WTC11 (cell line): ENCODE measurements at places on chromosomes 3 and 15.

- DNase-seq, result no peak
These were observed 640.4 kb upstream of the ARPP21 start for GRCh38 chr3:34998902-34999301.

- DNase-seq, result no peak
These were observed 28.1 kb upstream of the KLHL6 start for GRCh38 chr3:183583331-183584245.

DNA sequence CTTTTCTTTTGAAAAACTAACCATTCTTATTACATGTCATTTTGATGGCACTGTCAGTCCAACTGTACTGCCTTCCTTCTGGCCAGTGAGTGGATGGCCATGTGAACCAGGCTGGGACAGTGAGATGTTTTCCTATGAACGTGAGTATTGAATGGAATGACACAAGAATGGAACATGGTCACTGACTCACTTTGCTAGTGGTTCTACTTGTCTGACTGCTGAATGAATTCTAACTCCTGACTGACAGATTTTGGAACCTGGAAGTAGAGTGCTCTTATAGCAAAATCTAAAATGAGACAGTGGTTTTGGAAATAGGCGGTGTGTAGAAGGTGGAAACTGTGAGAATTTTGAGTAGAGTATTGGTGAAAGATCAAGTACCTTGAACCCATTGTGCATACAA, 606.9 kb upstream of the KCNMB2 start:
- DNase-seq, result no peak

- no peak for DNase-seq
These were observed 46.9 kb upstream of the COL6A6 start for GRCh38 chr3:130470126-130470525.

DNA sequence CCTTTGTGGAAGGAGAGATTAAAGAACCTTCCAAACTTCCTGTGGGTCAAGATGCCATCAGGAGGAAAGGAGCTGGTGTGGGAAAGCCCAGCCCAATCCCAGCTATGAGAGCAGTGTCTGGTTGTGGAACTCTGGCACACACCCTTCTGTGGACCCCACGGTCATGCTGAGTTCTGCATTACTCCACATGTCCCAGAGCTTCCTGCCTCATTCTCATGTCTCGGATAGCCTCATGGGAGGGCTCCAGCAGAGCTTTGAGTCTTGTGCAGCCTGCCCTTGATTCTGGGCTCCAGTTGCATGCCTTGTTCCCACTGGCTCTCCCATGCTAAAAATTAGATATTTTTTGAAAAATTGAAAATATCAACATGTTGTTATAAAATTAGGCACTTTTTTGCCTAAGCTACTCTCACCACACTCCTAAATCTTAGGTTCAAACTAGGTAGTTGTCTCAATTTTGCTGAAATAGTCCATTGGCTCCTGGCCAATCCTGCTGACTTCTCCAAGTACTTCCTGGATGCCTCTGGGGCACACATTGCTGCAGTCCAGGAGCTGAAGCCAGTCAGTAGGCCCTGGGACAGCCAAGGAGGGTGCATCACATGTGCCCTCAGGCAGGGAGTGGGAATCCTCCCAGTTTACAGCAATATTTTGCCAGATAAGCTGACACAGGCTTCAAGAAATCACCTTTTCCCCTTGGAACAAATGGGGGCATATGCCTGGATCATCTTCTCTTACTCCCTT, 144.3 kb downstream of the EEFSEC start:
- DNase-seq, result no peak

GRCh38 chr15:44066211-44066827, 128.8 kb downstream of the FRMD5 start:
- peak; percentile 63 for DNase-seq

GRCh38 chr15:89888214-89888804, 5.5 kb downstream of the AP3S2 start:
- DNase-seq, result no peak

DNA sequence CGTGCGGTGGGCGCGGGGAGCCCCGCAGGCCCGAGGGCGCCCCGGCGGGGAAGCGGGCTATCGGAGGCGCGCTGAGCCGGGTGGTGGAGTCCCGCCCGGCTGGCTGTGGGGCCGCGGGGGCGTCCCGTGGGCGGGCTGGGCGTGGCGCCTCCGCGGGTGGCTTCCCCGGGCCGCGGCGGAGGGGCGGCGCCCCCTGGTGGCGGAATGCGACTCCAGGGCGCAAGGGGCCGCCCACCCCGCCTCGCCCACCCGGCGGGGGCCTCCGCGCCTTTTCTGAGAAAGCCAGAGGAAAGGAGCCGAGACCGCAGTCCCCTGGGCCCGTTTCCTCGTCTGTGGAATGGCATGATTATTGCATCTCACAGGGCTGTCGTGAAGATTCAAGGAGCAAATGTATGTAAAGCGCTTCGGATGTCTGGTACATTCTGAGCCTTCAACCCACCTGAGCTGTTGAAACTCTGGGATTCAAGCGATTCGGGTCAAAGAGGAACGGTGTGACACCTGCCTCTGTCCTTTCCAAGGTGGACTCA, 31.9 kb upstream of the RAB6B start:
- peak; percentile 53 for DNase-seq

DNA sequence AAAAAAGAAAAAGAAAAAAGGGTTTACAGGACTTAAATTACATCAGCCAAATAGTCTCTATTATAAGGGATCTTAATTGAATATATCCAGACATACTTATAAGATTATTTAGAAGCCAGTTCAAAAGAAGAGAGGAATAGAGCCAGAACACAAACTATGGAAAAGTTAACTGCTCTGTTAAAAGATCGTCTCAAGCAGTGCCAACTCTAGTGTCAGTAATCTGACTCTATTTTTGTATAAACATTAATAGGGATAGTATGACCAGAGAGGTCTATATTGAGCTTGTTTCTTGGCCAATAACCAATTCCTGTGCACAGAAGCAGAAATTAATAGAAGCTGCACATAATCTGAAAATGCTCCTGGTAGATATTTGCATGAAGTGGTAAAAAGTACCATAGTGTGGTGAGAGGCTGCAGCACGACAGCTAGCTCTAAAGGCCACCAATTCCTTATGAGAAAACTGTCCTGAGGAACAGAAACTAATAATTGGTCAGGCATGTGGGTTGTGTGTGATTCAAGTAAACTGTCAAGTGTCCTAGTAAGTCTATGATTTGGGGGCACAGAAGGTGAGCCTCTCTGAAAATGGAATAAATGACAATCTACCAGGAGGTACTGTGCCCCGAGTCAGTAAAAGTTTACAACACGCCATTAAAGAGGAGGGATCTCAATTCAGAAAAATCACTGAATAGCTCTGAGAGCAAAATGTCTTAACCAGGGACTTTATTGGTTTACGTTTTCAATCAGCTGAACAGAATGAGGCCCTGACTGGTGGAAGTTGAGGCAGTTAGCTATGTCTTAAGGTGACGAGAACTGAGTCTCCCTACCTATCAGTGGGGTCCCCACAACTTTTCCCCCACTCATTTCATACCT, 51.5 kb upstream of the NANOGP8 start:
- DNase-seq, result no peak

GRCh38 chr3:115292131-115292530, 145.0 kb upstream of the ZBTB20 start:
- DNase-seq, result no peak

- no peak for DNase-seq
These were observed 12.7 kb upstream of the CTSH start for GRCh38 chr15:78957416-78958093.

- peak; percentile 45 for DNase-seq
These were observed 563.8 kb downstream of the TBL1XR1 start for GRCh38 chr3:176633511-176633910.

- DNase-seq, result peak; percentile 55
These were observed at the start of gene C3orf70 for GRCh38 chr3:185152410-185153170. Gene C3orf70 (minus strand): TSS chr3:185153060. CDS start chr3:185152823, 237 bp downstream.

DNA sequence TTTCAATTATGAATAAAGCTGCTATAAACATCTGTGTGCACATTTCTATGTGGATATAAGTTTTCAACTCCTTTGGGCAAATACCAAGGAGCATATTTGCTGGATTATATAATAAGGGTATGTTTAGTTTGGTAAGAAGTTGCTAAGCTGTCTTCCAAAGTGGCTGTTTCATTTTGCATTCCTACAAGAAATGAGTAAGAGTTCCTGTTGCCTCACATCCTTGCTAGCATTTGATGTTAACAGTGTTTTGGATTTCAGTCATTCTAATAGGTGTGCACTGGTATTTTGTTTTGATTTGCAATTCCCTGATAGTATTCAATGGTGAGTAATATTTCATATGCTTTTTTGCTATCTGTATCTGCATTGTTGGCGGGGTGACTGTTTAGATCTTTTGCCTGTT, 120.7 kb upstream of the MDFIC2 start:
- no peak for DNase-seq

DNA sequence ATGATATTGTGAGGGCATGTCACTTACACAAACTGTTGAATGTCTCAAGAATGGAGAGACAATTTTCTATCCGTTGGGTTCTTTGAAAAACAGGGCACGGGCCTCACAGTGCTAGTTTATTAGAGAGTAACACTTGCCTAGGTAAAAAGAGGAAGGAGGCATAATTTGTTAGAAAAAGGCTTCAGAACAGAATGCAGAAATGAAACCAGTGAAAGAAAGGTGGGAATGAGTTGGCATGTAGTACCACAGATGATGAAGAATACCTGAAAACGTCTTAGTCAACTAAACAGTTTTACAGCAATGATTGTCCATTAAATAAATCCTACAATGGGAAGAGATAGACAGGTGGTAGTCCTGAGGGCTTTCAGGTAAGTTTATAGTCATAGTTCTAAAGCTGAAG, 1399.7 kb upstream of the CADM2 start:
- DNase-seq, result no peak

GRCh38 chr15:91114301-91114700, 14.2 kb downstream of the SV2B start:
- DNase-seq, result no peak

- peak; percentile 88 for DNase-seq
These were observed at the start of gene ADAMTS7 for GRCh38 chr15:78811124-78811824. Gene ADAMTS7 (minus strand): TSS chr15:78811464. CDS start chr15:78811220, 244 bp downstream.

DNA sequence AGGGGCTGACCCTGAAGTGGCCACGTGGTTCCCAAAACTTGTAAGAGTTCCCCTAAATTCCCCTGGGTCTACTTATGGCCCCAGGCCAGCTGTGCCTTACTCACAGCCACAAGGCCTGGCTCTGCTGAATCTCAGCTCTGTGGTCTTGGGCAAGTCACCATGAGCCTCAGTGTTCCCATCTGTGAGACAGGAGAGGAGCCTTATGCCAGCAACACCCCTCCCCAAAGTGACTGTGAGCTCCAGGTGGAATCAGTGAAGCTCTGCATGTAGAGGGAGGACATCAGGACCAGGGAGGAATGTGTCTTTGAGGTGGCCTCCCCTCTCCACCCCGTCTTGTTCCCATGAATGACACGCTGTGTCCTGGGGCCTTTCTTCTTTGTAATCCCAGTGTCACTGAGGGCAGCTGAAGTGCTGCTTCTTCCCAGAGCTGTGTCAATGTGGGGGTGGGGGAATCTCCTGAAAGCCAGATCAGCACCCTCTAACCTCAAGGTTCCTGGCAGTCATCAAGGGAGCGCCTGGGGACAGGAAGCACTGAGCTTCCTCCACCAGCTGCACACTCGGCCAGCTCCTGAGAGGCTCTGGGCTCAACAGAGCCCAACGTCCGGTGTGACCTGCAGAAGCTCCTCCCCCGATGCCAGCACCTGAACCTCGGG, 258.9 kb downstream of the UACA start:
- no peak for DNase-seq

DNA sequence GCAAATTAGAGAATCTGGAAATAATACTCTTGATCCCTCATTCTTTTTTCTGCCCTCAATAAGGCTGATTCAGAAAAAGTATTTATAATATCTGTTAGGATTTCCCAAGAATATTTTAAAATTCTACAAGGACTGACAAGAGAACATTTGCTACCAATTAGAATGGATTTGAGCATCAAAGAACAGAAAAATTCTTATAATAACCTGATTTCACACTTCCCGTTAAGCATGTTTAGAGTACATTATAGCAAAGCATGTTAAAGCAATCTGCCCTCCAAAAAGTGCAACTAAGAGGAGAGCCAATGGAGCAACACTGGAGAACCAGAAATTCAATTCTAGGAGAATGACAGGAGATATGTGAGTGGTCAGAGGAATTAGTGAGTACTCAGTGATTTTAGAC, 57.2 kb downstream of the THBS1 start:
- DNase-seq, result no peak

DNA sequence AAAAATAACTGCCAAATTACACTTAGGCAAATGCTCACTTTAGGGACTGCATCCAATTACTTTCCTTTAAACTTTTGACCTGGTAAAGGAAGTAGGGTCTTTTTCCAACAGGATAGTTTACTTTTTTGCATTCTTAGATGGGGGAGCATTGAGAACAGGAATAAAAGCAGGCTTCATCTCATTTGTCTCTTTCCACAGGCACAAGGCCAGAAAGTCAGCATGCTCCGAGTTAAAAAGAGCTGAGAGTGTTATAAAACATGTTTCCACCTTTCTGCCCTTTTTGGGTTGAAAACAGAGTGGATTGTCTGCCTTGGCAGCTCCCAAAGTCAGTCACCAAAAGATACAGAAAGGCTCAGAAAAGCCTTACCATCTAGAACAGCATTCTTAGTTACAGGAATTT, 404.9 kb upstream of the ALCAM start:
- no peak for DNase-seq

DNA sequence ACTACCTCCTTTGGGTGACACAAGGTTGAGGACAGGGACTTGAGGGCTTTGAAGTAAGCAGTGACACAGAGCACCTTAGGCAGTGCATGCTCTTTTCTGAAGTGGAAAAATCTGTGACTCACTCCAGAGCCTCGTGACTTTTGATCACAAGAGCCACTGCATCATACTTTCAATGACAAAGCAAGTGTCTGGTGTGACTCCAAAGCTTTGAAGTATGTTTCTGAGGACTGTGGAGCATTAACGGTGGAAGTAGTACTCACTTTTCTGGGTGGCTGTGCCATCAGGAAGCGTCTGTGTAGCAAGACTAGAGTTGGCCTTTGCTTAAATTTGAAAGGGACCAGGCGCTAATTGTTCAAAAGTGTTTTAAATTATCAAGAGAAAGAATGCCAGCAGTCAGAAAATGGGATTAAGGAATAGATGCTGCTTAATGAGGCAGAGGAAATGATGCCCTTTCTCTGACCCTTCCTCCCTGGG, 210.7 kb upstream of the TRIM42 start:
- no peak for DNase-seq

DNA sequence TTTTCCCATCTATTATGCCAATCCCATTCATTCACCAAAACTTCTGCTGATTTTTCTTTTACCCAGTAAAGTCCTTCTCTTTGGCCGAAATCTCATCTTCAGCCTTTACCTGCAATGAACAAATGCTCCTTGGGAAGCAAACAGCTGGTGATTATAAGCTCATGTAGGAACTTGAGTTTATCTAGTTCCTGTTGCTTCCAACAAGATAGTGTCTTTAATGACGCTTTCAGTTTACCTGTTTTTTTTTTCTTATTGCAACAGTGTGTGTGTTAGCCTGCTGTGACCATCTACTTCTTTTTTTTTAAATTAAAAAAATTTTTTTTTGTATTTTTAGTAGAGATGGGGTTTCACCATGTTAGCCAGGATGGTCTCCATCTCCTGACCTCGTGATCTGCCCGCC, 156.0 kb downstream of the CD47 start:
- DNase-seq, result no peak
